SW 1271 (cell line): ENCODE measurements at places on chromosomes 16 and 17.

GRCh38 chr17:74198694-74199093 is 4.8 kb upstream of the RPL38 start:
- no peak for DNase-seq

- no peak for DNase-seq
Observed at GRCh38 chr17:67364847-67365737, 1.3 kb downstream of the PSMD12 start.

GRCh38 chr16:81748476-81749198 is 30.5 kb upstream of the PLCG2 start:
- no peak for DNase-seq

DNA sequence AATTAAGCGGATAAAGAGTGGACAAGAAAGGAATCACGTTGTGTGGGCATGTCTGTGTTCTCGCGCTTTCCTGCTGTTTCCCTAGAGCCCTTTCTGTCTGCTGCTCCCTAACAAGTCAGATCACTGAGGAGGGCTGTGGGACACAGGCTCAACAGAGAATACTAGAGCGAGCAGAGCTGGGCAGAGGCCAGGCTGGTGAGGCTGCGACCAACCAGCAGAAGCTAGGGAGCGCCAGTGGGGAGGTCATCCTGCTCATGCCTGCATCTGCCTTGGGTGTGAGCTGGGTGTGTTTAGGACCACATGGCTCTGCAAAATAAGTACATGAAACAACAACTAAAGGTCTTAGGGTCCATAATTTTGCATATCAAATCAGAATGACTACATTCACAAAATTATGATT is 11.5 kb upstream of the FOXJ1 start:
- DNase-seq = no peak

DNA sequence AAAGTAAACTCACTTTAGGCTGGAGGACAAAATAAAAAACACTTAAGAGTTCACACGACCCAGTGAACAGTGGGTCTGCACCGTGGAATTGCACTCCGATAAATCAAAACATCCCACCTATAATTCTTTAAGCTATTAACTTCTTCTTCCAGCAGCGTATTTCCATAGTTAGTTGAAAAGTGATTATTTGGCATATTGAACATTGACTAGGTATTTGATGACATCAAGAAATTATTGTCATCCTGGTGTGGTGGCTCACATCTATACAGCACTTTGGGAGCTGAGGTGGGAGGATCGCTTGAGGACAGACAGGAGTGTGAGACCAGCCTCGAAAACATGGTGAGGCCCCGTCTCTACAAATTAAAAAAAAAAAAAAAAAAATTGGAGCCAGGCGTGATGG is 23.4 kb downstream of the IGF2BP1 start:
- DNase-seq = no peak

DNA sequence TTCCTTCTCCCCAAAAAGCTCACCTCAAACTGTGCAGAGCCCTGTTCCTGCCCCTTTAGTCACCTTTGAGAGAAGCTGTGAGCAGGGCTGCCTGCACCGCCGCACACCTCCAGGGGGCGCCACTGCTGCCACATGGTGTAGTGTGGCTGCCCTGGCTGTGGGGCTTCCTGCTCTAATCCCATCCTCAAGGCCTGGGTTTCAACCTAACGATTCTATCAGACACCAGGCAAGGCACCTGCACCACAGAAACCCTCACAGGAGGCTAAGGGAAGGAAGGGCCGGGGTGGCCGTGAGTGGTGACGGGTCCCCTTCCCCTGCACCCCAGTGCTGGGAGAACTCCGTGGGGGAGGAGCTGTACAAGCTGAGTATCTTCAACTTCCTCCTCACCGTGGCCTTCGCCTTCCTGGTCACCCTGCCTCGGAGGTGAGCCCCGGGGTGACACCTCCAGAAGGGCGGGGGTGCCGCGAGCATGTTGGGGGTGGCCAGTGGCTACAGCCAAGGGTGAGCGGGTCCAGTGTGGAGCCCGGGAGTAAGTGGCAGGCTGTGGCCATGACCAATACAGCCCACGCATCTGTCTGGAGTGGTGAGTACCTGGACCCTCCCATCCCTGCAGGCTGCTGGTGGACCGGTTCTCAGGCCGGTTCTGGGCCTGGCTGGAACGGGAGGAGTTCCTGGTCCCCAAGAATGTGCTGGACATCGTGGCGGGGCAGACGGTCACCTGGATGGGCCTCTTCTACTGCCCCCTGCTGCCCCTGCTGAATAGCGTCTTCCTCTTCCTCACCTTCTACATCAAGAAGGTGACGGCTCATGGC is 7.0 kb downstream of the TMC8 start:
- no peak for DNase-seq

- DNase-seq = no peak
Observed at GRCh38 chr17:81086789-81087551, 52.0 kb downstream of the BAIAP2 start.

DNA sequence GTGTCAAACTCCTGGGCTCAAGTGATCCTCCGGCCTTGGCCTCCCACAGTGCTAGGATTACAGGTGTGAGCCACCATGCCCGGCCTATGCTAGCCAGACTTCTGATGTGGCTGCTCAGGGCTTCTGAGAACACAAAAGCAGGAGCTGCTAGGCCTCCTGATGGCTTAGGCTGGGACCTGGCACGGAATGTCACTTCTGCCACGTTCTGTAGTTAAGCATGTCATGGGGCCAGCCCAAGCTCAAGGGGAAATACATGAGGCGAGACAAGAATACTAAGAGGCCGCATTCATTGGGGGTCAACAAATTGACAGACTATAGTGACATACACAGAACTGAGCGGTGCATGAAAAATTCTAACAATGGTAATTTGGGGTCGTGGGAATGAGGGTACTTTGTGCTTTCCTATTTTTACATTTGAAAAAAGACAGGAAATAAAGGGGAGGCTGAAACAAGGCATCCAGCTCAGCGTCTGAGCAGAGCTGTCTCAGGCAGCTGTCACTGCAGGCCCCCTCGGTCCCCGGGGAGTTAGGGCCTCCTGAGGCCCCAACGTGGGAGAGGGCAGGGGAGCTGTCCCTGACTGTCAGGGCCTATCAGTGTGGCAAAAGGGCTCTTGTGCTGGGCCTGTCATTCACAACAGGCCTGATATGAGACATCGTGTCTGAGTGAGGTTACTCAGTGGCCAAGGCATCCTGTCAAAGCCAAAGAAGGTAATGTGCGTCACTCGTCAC is 26.4 kb downstream of the CFAP20 start:
- DNase-seq = no peak

DNA sequence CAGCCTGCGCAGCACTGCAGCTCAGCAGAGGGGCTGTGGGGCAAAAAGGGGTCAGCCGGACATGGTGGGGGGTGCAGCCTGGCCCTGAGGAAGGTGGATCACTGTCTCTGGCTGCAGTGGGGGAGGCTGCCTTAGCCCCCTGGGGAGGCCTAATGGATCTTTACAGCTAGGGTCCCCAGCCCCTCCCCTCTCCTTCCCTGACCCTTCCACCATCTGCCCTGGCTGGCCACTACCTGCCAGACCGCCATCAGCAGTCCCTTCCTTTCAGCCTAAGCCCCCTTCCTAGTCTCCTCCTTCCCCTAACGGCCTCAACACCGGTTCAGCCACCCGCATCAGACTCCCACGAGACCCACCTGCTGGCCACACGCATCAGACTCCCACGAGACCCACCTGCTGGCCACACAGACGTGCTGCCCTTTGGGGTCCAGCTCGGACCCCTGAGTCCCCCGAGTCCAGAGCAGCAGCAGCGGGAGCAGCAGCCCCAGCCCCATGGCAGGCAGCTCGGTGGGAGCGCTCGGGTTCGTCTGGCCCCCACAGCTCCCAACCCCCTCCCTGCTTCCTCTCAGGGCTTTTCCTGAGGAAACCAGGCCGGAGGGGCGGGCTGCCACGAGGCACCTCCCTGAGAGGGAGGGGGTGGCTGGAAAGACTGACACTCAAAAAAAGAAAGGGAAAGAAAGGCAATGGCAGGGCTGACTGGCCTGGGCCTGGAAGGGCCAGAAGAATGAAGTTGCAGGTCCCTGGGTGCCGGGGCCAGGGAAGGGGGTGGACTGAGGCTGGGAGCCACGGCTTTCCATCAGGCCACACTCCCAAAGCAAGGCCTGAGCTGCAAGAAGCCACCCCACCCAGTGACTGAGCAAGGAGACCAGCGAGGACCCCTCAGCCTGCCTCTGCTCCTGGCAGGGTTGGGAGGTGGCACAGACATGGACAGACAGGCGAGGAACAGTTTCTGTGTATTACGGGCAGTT is at the start of gene SCARF1:
Gene SCARF1 (minus strand): TSS at position 526 of the 965 bp plus-strand sequence. CDS start 35 bp downstream, at position 491.
- DNase-seq = no peak

- no peak for DNase-seq
Observed at GRCh38 chr17:19574956-19575355, 41.3 kb downstream of the SLC47A1 start.

DNA sequence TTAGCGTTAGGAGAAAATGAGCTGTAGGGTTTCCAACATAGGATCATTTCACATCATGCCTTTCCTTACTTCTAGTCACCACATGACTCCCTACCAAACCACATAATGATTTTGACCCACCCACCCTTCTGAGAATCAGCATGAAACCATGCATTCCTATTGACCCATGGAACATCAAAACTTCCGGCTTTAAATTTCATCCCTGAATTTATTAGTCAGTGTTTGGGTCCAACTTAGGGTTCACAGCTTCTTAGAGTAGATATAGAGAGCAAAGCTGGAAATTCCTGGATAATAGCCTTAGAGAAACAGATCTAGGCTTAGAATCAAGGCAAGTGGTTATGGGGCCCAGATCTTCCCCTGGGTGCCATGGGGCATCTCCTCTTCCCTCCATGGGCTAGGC is 162.6 kb downstream of the TOX3 start:
- no peak for DNase-seq

DNA sequence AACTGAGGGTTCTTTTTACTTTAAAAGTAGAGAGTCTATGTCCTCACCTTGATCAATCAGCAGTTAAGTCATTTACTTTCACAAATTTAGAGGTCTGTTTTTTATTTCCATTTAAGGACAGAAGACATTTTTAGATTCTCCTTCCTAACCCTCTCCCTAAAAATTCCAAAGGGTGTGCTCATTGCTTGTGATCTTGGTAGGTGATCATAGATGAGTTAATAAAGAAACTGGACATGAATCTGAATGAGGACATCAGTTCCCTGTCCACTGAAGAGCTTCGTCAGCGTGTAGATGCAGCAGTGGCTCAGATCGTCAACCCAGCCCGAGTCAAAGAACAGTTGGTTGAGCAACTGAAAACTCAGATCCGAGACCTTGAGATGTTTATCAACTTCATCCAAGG is 8.8 kb downstream of the RUNDC1 start:
- DNase-seq = no peak
